Activated CD8-positive, alpha-beta memory T cell treated with anti-CD3 and anti-CD28 coated beads, Interleukin-2, amount 50 U/mL, for 4 hours (primary cell): ENCODE measurements at places on chromosomes 11 and 22.

- no peak for DNase-seq
Observed at GRCh38 chr11:12469451-12469850, 92.1 kb downstream of the PARVA start.

- DNase-seq, result no peak
Observed at GRCh38 chr22:45949891-45950290, 27.1 kb downstream of the WNT7B start.

DNA sequence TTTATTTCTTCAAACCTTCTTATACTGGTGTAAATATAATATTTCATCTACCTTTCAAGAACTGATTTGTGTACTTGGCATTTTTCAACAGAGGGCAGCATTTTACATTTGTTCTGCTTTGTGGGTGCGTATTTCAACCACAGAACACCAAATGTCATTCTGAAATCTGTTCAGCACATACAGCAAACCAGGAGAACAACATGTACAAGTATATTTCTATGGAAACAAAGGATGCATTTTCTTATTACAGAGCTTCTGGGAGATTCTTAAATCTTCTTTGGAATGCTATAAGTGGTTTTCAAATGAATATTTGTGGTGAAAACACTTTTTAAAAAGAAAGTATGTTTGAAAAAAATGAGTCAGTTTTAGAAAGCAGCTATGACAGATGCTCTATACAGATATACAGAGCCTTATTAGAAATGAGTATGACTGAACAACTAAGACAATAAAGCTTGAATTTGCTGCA is 946.0 kb downstream of the FAM181B start:
- DNase-seq, result no peak

DNA sequence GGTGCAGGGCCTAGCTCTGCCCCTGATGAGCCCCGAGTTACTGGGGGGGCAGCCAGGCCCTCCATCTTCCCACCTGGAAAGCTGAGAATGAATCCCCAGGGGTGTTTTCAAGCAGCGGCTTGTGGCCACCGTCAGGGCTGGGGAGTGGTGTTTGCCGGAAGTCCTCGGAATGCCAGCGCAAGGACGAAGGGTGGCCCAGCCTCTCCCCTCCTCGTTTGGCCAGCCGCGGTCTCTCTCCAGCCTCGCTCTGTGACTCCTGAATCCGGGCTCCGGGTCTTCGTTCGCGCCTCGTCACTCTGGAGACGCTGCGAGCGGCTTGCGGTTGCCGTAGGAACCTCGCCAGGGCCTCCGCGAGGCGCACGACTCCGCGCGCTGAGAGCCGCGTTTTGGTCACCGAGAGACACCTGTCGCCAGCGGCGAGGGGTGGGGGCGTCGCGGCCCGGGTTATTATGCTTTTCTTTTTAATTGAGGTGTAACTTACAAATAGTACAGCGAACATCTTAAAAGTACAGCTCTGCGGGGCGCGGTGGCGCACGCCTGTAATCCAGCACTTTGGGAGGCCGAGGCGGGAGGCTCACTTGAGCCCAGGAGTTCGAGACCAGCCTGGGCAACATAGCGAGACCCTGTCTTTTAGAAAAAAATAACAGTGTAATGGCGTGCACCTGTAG is 6.3 kb upstream of the KDELR3 start:
- DNase-seq, result peak; percentile 44

DNA sequence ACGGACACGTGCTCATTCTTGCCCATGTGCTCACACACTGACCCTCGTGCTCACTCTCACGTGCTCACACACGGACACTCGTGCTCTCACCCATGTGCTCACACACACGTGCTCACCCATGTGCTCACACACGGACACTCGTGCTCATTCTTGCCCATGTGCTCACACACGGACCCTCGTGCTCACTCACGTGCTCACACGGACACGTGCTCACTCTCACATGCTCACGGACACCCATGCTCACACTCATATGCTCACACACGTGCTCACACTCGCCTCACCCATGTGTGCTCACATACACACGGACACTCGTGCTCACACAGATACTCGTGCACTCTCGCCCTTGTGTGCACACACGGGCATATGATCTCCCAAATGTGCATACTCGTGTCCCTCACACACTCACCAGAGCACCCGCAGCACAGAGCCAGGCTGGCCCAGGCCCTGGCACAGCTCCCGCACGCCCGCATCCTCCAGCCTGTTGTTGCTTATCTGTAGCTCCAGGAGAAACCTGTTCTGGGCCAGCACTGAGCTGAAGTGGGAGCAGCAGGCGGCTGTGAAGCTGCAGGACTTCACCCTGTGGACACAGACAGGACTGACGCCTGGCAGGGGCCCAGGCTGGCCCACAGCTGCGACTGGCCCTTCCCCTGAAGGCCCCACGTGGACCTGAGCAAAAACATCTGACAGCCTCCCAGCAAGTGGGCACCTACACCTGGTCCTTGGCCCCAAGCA is 9.3 kb downstream of the RNH1 start:
- DNase-seq, result no peak

DNA sequence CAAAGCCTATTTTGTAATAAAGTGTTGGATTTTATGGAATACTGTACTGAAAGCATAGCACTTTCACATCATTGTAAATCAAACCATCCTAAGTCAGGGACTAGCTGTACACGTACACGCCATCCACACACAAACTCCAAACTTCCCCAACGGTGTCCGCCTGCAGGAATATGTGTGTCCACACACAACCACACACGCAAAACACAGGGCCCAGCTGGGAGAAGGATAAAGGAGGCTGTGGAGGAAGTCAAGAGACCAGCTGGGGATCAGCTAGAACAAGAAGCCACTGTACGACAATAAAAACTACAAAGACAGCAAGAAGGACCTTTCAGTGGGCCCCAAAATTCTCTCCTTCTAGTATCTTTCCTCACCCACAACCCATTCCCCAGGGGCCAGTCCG is 1.6 kb downstream of the TRIM29 start:
- DNase-seq, result no peak

GRCh38 chr11:62996271-62996670 is 11.5 kb upstream of the SLC22A6 start:
- no peak for DNase-seq

DNA sequence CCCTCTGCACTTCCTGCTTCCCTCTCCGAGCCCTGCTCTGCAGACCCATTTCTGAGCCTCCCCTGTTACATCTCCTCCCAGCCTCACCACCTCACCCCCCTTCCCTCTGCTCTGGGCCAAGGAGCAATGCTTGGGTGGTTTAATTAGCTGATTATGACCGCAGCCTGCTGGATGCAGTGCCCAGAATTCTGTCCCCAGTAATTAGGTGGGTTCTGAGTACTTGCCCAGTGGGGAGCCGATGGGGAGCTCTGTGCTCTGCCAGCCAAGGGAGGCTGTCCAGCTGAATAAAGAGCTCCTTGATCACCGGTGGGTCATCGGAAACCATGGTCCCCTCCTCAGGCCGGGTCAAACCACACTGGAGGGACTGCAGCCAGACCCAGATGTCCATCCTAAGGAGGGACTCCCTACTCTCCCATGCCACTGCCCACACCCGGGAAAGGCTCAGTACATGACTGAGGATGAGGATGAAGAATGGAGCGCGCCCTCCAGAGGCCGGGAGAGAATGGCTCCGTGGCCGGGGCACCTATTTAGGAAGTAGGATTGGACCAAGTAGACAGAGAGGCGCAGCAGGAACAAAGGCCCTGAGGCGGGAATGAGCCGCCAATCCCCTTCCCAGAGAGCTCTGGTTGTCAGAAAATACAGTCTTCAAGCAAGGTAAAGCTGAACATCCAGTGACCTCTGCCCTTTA is 9.1 kb downstream of the ARRB1 start:
- no peak for DNase-seq

DNA sequence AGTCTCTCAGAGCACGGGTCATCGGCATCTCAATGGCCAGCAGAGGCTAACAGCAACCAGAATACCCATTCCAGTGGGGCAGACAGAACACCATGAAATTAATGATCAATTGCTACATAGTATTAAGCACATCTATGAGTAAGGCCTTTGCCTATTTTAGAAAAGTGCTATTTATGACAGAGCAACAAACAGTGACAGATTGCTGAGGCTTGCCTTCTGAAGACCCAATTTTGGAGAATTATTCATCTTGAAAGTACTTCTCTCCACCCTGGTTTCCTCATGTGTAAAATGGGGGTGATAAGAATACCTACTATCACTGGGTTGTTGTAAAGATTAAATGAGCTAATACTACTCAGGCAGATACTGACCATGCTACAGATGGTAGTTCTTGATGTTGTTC is 232.7 kb downstream of the TENM4 start:
- no peak for DNase-seq

GRCh38 chr11:5291207-5291838 is 10.4 kb downstream of the OR51B4 start:
- no peak for DNase-seq

GRCh38 chr11:8870411-8871170 is 40.4 kb upstream of the AKIP1 start:
- no peak for DNase-seq

DNA sequence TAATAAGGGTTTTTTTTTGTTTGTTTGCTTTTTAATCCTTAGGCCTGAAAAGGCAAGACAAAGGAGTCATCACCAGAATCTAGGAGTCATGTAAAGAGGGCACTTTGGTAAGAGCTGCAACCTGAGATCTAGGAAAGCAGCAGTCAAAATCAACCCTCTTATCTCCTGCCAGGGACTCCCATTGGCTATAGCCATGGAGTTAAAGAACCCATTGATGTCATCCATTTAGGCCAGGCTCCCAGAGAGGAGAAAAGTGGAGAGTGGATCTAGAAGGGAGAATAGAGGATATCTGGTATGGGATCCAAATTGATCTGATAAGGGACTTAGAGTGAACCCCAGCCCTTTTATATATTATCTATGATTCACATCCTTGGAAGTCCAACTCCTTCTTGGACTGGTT is 35.9 kb downstream of the ZNF215 start:
- DNase-seq, result no peak

- no peak for DNase-seq
Observed at GRCh38 chr11:103993507-103993906, 42.9 kb upstream of the DDI1 start.

DNA sequence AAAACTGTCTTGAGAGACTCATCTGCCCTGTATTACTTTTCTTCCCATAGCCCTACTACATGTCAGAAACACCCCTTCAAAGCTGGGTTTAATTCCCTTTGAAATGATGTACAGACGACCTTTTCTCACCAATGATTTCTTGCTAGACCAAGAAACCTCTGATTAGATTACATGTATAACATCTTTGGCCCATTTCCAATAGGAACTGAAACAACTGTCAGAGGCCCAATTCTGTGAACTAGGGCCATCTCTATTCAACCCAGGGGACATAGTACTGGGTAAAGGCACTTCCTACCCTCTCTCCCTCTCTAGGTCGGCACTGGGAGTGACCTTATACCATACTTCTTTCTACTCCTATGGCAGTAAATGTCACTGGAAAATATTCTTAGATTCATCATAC is 19.4 kb downstream of the NPAT start:
- no peak for DNase-seq

GRCh38 chr11:131302836-131303235 is 67.6 kb upstream of the NTM start:
- DNase-seq, result no peak

DNA sequence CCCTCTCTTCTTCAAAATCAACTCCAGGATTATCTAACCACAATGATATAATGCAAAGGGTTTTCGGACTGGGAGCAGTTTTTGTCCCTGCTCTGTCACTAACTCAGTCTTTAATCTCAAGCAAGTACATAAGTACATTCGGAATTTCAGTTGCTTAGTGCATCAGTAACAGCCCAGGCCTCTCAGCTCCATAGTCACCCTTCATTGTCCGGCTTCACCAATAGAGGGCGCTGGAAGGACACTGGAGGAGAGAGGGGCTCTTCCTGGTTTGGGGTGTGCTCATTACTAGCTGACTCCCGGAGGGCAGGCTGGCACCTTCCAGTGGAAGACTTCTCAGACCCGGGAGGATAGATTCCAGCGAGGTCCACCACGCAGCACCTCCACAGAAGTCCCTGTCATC is 90.4 kb upstream of the PDGFD start:
- no peak for DNase-seq

DNA sequence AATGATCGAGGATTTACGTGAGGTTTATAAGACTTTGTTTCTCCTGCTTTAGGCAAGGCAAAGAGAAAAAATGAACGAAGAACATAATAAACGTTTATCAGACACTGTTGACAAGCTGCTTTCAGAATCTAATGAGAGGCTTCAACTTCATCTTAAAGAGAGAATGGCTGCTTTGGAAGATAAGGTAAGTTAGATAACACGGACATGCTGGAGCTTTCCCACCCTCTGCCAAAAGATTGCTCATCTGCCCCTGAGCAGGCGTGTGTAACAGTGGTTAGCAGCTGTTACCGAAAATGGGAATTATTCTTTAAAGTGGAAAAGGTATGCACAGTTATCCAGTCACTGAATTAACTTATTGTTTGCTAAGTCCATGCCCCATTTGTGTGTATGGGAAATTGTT is 62.8 kb upstream of the CTTN start:
- DNase-seq, result no peak

DNA sequence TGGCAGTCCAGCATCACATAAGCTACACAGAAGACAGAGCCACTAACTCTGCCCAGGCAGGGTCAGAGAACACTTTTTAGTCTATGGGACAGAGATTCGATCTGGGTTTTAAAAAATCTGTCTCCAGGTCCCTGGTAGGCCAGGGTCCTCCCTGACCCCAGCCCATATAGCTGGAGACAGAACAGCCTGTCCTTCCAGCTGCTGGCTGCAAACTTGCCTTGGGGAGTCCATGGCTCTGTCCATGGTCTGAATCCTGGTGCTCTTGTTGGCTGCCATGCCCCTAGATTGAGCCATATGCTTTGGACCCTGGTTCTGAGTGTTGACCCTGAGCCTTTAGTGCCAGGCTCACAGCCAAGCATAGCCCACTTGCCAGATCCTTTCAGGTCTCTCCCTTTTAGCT is 13.3 kb upstream of the LIPT2 start:
- no peak for DNase-seq

DNA sequence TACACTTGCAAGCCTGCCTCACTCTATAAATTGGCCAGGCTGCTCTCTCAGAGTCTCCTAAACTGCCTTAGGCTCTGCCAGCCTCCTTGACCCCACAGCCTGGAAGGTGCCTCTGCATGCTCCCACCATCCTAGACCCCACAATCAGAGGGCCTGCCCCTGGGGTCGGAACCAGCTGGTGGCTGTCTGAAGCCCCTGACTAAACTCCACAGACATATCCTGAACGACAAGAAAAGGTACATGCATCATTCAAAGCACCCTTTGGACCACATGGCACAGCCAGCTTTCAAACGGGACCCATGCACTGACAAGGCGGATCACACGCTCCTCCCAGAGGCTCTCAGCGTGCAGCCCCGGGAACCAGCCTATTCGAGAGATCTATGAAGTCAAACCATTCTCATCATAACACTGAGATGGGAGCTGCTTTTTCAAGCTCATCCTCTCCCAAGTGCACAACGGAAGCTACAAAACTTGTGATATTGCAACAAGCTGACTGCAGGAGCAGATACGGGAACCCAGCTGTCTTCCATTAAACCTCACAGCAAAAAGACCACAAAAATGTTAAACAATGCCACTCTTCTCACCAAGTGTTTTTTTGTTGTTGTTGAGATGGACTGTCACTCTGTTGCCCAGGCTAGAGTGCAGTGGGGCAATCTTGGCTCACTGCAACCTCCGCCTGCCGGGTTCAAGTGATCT is 8.1 kb downstream of the SHANK2 start:
- no peak for DNase-seq

- peak; percentile 6 for DNase-seq
Observed at GRCh38 chr11:55172734-55173415, 89.1 kb upstream of the TRIM48 start.
